ENCODE measurements at places on chromosomes 7 and 10.

DNA sequence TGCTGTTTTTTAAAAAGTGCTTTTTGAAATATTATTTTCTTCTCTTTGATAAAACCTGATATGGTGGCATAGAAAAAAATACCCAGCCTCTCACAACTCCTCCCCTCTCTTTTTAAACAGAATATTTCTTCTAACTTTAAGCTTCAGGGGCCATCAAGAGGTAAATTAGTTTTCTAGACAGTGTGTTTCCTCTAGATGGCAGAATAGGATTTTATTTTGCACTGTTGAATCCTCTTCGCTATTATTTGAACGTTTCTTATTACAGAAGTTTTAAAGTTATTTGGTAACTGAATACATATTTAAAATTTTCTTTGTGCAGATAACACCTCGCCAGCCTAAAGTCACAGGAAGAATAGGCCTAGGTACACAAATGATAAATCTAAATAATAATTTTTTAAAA lies 30.3 kb downstream of the ARL5B start:
- no peak for DNase-seq

- DNase-seq, result no peak
Measured at GRCh38 chr7:39291628-39292410, 274.4 kb upstream of the YAE1 start.

DNA sequence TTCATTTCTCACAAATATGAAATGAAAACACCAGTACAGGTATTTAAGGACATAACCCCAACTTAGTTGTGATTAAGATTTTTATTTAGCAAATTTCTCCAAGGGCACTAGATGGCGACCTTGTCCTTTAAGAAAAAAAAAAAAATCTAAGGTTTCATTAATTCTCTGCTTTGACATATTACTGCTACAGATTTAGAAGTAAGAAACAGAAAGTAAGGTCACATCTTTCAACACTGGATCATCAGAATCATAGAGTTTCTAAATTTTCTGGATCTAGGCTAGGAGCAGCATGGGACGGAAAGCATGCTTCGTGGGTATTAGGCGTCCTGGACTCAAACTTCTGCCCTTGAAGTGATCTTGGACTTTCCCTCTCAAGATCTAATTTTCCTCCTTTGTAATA lies 85.5 kb upstream of the PRKG1 start:
- no peak for DNase-seq

- DNase-seq, result no peak
Measured at GRCh38 chr7:36638140-36638539, 86.2 kb downstream of the AOAH start.

DNA sequence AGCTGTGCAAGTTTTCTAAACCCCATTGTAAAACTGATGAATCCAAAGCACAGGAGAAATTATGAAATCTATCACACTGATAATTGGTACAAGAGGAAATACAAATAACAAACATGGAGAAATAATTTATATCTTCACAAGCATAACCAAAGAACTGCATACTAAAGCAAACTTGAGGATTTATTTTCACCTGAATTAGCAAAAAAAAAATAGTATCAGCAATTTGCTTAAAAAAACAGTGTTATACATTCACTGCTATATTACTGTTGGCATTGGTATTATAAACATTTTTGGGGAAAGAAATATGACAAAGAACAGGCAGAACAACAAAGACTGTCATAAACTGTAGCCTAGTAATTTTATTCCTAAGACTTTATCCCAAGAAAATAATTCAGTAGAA lies 230.8 kb upstream of the NRP1 start:
- DNase-seq, result no peak
